ENCODE measurements at places on chromosomes 6 and 20. TPM values are rescaled to one million over a fixed set of nuclear protein-coding genes. Genes with fewer than 3 reads are reported as not detected.
A peak's percentile ranks its signal among the peaks of the same experiment; 100 is the strongest.

The HMGN3 gene
- total RNA-seq = 172 TPM

The SNAP25 gene
- total RNA-seq = 85.4 TPM

The CALHM4 gene
- not detected for total RNA-seq

The F13A1 gene
- not detected for total RNA-seq

The MYLIP gene
- 8.2 TPM for total RNA-seq

DNA sequence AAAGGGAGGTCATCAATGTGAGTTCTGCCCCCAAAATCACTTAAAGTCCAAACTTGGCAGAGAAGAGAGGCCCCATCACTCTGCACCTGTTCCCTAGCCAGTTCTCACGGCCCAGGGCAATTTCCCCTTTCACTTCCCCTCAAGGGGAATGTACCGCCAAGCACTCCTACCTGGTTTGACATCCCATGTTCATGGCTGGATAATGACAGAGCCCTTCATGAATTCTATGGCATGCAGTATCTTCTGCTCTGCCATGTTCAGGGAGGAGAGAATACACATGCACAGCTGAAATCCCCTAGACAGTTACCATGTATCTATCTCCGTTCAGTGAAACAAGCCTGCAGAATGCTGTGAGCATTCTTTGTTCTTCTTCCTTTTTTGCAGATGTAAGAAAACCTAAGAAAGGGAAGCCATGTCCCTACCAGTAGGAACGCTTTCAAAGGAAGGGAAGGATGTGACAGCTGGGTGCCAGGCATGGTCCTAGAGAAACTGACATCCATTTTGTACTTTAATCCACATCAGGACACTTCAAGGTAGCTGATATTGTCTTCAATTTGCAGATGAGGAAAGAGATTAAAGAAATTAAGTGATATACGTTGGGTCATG lies 79.8 kb upstream of the ARID1B start:
- ATAC-seq = no peak

DNA sequence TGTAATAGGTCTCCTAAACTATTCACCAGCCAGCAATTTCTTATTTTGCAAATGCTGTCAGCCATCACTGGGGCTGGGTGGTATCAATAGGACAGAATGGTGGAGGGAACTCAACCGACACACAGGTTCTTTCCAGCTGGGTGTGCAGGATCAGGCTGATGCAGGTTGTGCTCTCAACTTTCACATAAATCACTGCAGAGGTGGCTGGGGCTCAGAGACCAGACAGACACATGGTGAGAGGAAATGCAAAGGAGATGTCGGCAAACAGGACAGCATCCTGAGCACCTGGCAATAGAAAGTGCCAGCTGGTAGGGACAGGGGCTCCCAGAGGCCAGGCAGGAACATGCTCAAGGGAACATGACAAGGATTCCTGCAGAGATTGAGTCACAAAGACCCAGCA lies 254.9 kb downstream of the SOD2 start:
- ATAC-seq = no peak

DNA sequence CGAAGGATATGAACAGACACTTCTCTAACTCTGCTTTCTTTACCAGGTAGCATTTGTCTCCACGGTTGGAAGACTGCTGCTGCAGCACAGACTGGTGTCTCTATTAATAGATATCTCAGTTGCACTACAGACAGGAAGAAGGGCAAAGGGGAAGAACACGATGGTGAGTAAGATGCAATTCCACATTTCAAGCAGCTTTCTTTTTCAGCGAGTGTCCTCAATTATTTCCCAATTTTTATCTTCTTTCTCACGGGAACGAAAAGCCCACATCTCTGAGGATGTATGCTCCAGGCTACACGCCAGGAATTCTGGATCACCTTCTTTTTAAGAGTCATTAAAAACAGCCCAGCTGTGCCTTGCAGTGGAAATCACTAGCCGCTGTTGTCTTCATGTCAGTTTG lies 311.6 kb upstream of the ECI2 start:
- no peak for ATAC-seq

DNA sequence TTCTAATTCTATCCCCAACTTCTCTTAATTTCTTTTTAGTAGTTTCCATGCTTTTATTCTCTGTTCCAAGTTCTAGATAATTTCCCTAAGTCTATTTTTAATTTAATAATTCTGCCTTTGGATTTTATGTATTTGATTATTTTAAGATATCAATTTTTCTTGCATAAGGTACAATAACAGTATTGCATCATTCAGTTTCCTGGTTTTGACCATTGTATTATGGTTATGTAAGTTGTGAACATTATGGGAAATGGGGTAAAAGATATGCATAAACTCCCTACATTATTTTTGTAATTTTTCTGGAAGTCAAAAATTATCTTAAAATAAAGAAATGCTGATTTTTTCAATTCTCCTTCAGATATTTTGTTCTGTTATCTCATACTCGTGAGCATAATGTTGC lies 21.1 kb upstream of the CENPW start:
- ATAC-seq = no peak

DNA sequence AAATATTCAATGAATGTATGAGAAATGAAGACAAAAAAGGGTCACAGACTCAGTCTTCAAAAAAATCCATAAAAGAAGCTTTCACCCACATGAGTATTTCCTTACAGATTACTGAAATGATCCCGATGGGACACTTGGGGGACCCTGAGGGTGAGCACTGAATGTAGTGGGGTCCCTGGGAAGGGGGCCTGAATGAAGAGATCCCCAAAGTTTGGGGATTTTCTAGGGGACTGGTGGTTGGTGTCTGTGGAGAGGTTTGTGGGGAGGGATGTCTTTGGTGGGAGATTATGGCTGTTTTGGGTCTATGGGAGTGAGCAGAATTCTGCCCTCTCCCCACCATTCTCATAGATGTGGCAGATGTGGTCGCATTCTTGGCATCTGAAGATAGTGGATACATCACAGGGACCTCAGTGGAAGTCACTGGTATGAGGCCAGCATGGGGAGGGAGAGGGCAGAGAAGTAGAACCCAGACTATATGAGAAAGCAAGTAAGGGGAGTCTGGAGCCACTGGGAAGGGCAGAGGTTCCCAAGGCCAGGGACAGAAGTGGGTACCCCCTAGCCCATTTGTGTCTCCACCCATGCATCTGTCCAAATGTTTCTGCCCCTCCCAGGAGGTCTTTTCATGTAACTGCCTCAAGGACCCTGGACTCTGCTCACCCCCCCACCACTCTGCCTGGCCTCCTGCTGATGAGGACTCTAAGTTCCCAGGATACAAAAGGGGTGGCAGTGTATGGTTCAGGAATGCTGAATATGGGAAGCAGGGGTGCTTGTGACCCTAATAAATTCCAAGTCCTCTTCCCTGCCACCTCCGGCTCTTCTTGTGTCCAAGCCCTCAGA lies 1.8 kb downstream of the HSD17B8 start:
- no peak for ATAC-seq

- peak; percentile 98 for ATAC-seq
Measured at GRCh38 chr20:49724408-49725223, 10.9 kb upstream of the B4GALT5 start.

DNA sequence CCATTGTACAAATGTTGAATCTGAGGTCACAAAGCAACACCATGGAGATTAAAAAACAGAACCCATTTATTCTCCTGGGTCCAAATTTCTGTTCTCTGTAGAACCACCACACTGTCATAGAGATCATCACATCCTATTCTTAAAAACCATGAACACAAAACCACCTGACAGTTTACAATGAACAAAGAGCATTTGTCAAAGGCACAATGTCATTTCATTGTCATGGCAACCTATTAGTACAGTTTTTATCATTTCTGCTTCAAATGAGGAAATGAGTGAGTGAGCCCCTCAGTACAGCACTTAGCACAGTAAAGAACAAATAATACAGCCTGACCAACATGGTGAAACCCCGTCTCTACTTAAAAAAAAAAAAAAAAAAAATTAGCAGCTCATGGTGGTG lies 23.1 kb upstream of the LAMP5 start:
- peak; percentile 77 for ATAC-seq

GRCh38 chr6:42269553-42269952 lies 51.9 kb upstream of the MRPS10 start:
- ATAC-seq = no peak

DNA sequence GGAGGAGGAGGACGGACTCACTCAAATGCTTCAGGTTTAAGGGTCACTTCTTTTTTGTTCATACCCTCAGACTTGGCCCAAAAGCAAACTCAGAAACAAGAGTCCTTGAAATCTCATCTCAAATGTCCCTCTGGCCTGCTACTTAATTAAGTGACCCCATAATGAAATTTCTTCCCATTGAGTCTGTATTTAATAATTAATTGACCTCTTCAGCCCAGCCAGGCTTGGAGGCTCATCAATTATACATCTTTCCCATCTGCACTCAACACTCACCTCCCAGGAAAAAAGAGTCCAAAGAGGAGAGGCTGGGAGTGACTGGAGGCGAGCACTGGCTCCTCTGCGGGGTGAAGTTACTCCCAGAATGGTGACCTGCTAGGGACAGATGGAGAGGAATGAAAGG lies 90.5 kb upstream of the EYA2 start:
- ATAC-seq = no peak
